Hepatocyte (in vitro differentiated cells): ENCODE measurements at places on chromosomes 16 and 17. TPM values are rescaled to one million over a fixed set of nuclear protein-coding genes. Genes with fewer than 3 reads are reported as not detected.

ZNF319 gene
- total RNA-seq, result 4.0 and 5.3 TPM in 2 replicates

- DNase-seq, result no peak
Observed at GRCh38 chr17:13920413-13920812, 148.9 kb upstream of the COX10 start.

CACNG5 gene
- total RNA-seq, result not detected in 2 replicates

- DNase-seq, result no peak
Observed at GRCh38 chr16:75379911-75380847, 53.1 kb downstream of the CFDP1 start.

DNA sequence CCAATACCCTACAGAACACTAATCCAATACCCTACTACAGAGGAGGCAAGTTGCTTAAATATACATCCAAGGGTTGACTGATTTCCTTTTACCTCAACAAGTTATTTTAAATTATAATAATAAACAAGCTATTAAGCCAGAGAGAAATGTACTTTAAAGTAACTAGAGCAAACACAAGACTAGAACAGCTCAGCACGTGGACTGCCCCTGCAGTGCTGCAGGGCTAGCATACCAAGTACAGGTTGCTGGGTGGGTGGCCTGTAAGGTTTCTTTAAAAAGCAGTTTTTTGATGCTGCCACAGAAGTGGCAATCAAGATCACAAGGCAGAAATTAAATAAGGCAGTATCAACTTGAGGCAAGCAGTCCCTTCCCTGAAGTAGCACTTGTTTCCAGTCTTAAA is 63.5 kb downstream of the PARN start:
- no peak for DNase-seq

FOXL1 gene
- total RNA-seq, result 2.0 and 3.1 TPM in 2 replicates
